ENCODE measurements at places on chromosomes 4 and X.

- DNase-seq, result no peak
These were observed 738.3 kb upstream of the FRG1 start for GRCh38 chr4:189202182-189202868.

- no peak for DNase-seq
These were observed 20.1 kb upstream of the AP1S2 start for GRCh38 chrX:15874672-15875071.

DNA sequence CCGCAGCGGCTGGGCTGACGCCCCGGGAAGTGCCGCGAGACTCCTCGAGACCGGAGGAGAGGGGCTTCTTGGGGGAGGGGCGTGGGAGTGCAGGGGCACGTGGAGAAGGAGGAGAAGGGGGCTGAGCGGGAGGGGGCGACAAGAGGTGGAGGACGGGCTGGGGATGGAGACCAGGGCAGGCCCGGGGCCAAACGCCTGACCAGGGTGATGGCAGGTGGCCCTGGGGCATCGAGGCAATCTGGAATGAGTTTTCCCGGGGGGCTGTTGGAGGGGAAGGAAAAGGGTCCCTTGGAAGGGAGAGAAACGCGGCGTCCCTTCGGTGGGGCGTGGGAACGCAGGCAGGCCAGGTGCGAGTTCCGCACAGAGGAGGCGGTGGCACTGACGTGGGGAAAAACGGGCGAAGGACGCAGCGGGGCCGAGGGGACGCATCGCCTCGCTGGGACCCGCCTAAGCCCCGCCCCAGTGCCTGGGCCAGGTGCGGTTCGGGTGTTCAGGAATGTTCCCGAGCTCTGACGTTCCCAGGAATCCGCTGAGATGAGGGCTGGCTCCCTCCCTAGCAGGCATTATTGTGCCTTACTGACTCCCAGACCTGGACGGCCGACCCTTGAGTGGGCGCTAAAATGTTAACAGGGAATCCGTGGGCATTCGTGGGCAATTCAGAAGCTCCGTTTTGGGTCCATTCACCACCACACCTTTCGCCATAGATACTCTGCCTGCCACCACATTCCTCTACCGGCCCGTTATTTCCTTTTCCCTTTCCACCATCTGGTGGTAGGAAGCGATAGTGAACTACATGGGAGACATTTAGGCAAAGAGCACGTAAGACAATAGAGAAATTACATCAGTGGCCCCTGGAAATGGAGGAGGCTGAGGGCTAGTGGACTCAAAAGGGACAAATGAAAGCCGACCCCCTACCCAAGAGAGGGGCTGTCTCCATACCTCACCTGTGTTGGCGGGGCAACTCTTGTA, 795 bp upstream of the SH3KBP1 start:
- peak; percentile 10 for DNase-seq

- DNase-seq, result no peak
These were observed 6.6 kb downstream of the CCNG2 start for GRCh38 chr4:77163641-77164040.

DNA sequence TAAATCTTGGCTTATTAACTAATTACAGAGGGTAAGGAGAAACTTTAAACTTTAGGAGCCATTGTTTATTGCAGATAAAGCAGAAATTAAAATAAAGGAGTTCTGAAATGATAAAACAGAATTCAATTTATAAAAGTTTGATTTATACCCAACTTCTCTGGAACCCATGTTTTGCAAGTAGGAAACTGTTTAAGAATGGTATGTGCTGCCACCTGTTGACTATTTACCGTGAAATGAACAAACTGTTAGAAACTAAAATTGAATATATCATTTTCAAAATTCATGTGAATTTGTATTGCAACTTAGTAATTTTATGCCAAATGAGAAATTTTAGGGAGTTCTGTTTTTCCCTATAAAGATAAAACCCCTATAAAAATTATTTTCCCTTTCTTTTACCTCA, 11.0 kb upstream of the TBC1D8B start:
- no peak for DNase-seq

DNA sequence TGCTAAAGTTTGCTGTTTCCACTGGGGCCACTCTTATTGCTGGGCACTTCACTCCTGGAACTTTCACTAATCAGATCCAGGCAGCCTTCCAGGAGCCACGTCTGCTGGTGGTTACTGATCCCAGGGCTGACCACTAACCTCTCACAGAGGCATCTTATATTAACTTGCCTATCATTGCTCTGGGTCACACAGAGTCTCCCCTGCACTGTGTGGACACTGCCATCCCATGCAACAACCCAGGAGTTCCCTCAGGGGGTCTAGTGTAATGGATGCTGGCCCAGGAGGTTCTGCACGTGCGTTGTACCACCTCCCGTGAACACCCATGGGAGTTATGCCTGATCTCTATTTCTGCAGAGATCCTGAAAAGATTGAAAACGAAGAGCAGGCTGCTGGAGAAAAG, 41.8 kb upstream of the IQSEC2 start:
- no peak for DNase-seq

DNA sequence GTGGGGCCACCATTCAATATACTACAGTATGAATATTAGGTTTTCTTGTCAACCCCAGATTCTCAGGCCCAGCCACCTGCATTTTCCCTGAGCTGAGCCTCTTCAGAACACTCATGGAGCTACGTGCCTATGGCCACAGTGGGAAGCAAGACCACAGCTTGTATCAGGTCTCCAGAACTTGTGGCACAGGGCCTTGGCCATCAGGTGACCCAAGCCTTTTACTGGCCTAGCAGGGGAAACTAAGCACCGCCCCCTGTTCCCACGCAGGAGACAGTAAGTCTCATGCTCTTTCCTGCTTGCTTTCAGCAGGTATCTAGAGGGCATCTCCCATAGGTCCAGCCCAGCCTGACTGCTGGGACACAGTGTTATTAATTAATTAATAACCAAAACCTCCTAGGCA, 138.4 kb upstream of the MAMLD1 start:
- no peak for DNase-seq

DNA sequence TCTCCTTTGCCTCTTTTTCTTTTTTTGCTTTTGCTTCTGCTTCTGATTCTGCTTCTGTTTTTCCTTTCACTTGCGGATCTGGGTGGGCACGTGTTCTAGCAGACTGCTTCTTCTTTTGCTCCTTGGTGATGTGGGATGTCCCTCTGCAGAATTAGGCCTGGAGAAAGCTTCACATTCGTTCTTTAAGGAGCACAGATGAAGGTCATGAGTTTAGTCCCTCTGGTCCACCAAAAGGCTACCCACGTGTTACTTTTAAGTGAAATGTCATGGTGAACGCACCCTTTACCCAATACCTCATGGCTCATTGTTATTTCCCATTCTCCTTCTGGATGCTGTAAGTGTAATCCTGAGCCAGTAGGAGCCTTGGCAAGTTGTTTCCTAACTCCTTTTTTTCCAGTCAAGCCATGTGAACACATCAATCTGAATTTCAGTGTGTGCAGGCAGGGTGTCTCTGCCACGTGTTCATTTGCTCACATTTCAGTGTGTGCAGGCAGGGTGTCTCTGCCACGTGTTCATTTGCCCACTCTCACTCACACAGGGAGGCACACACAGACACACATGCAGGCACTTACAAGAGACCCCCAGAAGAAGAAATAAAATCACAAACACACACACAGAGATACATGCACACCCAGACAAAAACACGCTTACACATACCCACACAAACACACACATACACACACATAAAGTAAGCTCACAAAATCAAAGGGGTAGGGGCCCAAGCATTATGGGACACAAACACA, 36.9 kb downstream of the NBDY start:
- DNase-seq, result no peak

GRCh38 chr4:106287353-106287969, 28.5 kb downstream of the TBCK start:
- DNase-seq, result no peak

DNA sequence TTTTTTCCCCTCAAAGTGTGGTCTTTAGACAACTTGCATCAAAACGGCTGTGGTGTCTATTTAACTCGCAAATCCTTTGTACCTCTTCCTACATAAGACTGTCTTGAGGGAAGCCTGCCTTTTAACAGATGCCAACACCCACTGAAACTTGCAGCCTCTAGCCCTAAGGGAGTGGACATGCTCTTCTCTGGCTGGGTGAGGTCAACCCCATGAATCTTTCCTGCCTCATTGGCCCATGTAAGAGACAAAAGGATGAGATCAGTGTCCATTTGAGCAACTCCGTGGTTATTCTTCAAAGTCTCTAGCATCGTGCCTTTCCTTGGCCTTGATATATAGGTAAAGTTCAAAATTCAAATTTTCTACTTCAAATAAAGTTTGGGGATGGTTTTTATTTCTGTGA, 134.7 kb downstream of the SHROOM3 start:
- DNase-seq, result no peak

Measured in activated T-helper 1 cell treated with Interleukin-2 at 50 U/mL for 16 hours (primary cell).